Panc1 (cell line): ENCODE measurements at places on chromosomes 12 and 14.

DNA sequence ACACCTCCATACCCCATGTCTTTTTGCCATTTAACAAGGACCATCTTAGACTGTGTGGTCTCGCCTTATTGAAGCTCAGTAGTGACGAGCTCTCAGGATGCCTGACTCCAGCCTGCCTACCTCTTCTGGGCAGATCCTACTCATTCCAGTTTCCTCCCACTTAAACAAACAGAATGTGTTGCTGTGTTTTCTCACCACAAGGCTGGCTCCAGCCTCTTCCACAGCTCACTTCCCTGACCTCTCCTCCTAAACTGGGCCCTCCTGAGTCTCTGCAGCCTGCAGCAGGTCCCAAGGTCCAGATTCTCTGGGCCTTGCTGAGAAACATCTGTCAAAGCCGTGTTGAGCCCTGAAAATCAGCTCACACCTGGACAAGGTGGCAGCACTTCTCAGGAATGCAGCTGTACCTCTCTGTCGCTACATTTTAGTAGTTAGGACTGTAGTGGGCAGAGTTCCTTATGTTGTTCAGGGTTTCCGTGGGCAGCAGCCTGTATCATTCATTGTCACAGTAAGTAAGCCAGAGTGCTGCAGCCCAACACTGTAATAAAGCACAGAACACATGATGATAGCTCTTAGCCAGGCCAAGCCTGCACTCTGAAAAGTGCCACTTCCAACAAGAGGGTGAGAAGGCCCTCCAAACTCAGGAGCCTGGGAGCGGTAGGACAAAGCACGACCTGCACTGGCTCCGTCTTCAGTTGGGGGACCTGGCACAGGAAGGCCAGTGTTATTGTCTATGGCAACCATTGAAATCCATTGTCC is 68.5 kb downstream of the NKX2-1 start:
- DNase-seq, result no peak

DNA sequence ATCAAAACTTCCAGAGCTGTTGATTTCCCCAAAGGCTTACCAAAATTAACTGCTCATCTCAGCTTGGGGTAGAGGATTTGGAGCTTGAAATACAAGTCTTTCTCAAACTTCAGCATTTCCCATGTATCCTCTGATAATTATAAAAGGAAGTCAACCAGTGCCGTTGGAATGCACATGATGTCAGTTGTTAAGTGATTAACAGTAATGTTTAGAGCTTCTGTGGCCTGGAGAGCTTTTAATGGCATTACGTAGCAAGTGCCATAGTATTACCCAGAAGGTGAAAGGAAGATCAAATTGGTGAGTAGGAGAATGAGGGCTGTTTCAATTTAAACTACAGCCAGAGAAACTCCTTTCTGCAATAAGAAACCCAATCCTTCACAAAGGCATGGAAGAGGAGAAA is 62.5 kb upstream of the PTPRR start:
- no peak for DNase-seq

DNA sequence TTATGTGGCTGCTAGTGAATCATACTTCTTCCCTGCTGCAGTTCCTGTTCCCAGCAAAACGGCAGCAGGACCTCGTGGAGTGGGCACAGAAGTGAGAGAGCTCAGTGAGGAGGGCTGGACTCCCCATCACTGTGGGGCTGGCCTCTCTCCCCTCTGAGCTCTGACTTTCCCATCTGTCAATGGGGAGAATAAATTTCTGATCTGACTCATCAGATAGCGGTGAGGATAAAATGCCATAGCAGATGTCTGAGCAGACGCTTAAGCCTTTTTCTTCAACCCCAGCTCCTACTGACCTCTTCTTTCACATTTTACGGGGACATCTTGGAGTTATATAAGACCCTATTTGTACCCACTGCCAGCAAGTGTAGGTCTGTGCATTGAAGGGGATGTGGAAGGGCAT is 116.6 kb downstream of the CRACR2A start:
- DNase-seq, result no peak

DNA sequence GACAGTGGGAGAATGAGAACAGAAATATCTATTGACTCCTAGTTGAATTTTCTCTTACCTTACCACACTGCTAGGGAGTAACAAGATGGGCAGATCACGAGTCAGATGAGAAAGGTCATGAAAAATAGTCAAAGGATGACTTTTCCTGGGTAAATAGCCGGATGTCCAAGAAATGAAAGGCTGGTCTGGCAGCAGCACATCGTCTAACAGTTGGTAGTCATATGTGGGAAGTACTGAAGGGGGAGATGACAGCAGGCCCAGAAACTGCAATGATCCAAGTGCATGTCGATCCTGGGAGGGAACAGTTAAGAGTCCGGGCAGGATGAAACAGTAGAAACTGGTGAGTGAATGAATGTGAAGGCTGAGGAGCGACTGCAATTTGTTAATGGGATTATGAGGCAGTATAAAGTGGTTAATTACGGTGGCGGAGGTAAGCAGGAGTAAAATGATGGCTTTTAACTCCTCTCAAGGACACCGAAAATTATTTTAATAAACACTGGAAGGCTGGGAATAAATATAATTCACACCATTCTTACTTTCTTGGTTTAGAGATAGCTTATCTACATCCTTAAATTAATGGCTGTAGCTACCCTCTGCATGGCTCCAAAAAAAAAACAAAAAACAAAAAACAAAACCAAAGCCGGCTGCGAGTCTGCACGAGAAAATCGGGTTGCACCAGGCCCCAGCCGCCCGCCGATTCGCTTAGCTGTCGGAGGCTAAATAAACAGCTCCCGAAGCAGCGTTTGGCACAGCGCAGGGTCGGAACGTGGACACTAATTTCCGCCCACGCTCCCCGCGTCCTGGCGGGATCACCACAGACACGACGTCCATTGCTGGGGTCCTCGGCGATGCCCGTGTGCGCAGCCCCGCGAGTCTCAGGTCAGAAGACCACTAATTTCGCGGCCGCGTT is 1.0 kb upstream of the ERC1 start:
- no peak for DNase-seq

DNA sequence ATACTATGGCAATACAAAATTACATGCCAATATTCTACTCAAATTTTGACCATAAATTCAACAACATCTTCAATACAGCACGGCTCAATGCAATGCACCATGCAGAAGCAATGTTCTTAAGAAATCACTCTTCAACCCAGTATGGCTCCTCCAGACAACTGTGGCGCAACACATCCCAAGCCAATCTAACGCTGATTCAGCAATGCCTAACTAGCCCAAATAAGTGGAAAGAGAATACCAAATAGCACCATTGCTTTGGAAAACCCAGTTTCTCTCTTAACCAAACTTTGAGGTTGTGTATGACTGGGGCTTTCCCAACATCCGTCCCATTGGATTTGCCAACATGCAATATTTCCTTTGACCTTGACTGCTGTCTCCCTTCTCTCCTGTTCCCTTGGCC is 211.1 kb upstream of the TBX3 start:
- DNase-seq, result no peak

GRCh38 chr12:28936221-28936620 is 212.9 kb upstream of the FAR2 start:
- DNase-seq, result no peak

DNA sequence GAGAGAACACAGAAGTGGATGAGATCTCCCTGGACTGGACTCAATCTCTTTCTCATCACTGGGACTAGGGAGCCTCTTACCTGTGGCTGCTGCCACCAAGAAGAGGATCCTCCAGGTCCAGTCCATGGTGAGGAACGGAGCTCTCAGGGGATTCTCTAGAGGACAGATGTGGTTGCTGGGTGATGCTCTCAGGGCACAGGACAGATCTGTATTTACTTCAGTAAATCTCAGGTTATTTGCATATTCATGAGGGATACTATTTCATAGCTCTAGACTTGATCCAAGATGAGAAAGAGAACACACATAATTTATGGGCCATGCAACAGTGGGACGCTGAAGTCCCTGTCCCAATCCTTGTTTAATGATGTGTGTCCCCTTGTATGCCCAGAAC is 460.5 kb downstream of the TMEM121 start:
- DNase-seq, result no peak

- DNase-seq, result no peak
These were observed 61.4 kb upstream of the ESRRB start for GRCh38 chr14:76314521-76315034.

GRCh38 chr12:24952389-24952788 is 3.5 kb upstream of the BCAT1 start:
- no peak for DNase-seq

DNA sequence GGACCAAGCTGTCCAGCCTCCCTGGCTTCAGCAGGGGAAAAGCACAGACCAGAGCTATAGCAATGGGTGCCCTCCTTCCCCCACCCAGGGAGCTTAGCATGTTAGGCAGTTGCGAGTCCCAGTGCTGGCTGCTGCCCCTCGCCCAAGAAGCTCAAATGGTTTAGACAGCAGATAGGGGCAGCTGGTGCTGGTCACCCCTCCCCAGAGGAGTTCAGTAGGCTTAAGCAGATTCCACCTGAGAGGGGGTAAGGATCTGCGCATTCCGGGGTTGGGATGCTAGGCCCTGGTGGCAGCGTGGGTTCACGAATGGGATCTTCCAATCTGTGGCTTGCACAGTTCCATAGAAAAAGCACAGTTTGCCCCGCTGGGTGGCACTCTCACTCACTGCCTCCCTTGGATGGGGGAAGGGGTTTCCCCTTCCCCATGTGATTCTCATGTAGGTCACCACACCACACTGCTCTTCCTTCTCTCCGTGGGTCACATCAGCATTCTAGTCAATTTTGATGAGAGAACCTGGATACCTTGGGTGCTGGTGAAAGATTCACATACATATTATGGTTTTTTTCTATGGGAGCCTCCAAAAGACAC is 665.6 kb downstream of the C12orf50 start:
- DNase-seq, result no peak

- peak; percentile 84 for DNase-seq
These were observed 41.4 kb upstream of the MANSC4 start for GRCh38 chr12:27821259-27821973.

- DNase-seq, result no peak
These were observed 1082.5 kb downstream of the BCL11B start for GRCh38 chr14:98189511-98189910.
